NCI-H1694 (cell line): ENCODE measurements at places on chromosomes 4 and X.

DNA sequence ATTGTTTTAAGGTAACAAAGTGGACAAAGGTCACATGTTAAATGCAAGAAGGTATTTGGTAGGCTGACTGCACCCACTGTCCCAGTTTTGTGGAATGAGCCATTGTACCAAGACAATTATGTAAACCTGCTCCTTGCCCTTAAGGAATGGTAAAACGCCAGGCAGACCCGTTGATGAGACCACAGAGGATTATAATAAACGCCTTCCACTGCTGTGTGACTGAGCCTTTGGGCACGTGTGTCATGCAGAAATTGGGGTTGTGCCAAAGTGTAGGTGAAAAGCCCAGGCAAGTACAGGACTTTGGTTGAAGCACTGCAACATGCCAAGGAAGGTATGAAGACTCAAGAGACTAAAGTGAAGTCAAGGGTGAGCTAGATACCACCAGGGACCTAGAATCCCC lies 59.7 kb downstream of the LRRC66 start:
- DNase-seq: no peak

GRCh38 chr4:54659749-54660535 lies 2.2 kb downstream of the KIT start:
- DNase-seq: no peak

DNA sequence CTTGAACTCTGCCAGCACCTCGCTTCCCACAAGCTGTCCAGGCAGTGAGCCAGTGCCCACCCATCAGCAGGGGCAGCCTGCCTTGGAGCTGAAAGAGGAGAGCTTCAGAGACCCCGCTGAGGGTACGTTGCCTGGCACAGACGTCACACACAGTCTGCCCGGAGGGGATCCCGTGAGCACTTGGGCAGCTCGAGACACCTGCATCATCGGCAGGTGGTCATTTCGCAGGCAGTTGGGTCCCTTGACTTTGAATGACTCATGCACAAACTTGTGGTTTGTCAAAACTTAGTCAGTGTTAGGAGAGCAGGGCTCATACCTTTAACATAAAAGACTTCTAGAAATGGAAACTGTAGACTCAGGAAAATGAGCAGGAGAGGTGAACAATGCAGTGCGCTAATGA lies 9.9 kb downstream of the TACC3 start:
- no peak for DNase-seq

- no peak for DNase-seq
These were observed 1.6 kb downstream of the SLC49A3 start for GRCh38 chr4:687048-687970.

DNA sequence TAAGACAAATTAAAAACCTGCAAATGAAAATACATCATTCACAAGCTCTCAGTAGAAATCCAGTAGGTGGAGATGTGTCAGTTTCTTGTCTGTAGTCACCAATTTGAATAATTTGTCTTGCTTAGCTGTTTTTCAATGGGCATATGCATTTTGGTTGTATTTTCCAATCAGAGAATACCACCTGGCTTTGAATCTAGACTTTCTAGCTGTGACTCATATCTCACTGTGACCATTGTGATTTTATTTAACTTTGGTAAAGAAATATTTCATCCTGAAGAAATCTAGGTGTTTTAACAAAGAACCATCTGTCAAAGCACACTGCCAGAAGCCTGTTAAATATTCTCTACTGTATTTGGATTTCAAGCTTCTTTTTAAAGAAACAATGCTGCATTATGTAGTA lies 1650.6 kb upstream of the IGFBP7 start:
- DNase-seq: no peak

GRCh38 chr4:114509340-114509739 lies 89.3 kb upstream of the UGT8 start:
- no peak for DNase-seq

DNA sequence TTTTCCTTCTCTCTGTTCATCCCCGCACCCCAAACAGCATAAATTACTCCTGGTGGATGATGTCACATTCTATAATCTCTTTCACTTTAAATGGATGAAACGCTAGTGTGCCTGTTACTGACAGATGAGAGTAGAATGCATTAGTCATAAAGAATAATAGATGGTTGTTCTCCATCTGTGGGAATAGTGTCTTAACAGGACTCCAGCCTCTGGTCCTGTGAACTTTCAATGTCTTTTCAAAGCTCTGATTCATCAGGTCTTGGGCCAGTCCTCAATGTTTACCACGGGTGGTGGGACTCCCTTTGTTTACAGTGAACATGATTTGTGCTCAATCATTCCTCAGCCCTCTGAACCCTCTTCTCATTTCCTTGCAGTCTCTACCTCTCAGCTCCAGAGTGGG lies 182.6 kb downstream of the GABRB1 start:
- DNase-seq: no peak

DNA sequence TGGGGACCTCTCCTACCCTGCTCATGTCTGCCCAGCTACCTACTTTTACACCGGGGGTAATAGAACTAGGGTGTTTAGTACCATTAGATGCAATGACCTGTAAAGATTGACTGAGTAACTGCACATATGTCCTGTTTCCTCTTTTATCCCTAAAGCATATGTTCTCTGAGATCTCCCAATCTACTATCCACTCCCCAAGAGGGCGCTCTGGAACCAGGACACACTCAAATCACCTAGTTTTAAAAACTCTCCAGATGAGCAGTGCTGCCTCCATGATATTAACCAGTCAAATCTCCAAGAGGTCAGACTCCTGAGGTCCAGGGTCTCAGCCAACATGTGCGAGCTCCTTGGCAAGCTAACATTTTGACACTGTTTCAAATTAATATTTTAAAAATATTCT lies 87.0 kb upstream of the TSPAN5 start:
- no peak for DNase-seq

DNA sequence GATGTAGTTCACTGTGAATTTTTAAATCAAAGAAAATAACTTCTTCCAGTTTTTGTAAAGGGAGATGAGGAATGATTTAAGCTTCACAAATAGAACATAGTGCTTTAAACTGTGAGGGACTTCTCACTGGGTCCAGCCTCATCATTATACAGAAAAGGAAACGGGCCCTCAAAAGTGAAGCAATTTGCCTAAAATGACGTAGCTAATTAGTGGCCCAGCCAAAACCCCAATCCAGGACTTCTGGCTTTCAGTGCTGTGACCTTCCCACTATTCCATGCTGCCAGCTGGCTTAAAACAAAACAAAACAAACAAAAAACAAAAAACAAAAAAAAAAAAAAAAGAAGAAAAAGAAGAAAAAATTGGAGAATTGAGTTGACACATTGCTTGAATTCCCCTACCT lies 45.0 kb upstream of the STOX2 start:
- DNase-seq: no peak

DNA sequence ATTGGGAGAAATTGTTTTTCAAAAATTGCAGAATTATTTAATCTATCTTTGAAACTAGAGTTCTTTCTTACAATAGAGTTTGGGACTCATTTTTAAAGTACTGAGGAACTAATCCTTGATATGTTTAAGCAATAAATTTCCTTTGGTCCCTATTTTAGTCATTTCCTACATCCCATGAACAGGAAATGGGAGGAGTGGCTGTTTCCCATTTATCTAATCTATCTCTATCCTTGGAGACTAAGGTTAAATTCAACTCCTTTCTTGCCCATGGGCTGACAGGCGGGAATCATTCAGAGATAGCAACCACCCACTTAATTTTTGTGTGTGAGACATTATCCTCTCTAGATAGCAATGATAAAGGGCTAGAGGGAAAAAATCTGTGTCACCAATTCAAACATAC lies 131.6 kb upstream of the EMCN start:
- no peak for DNase-seq

GRCh38 chr4:139933104-139933503 lies 220.9 kb downstream of the MAML3 start:
- DNase-seq: no peak

- DNase-seq: no peak
These were observed 36.8 kb downstream of the SRPX2 start for GRCh38 chrX:100680756-100681155.

DNA sequence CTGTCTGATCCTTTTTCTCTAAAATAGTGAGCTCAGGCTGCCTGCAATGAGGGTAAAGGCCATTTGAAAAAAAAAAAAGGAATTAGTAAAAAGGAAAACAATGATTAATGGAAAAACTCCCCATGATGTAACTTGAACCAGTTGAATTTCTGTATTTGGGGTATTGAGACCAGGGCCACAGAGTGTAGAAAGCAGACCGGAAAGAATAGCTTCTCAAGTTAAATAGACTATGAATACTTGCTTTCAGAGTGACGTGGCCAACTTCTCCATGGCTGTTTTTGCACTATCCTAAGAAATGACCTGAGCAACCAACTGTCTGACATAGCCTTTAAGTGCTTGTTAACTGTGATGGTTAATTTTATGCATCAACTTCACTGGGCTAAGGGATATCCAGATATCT lies 222.1 kb upstream of the INTU start:
- no peak for DNase-seq

DNA sequence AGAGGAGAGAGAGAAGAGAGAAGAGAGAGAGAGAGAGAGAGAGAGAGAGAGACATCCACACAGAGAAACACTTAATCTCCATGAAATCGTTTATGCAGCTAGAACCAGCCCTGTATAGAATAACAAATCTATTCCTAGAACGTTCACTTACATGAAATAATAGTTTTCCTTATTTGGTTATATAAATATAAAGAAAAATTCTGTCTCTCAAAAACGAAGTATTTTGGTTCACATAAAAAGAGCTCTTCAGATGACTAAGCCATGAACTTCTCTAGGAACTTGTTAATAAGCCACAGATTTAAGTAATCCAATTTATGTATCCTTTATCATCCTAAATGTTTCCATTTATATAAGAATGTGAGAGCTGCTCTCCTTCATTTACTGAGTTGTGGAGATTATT lies 1315.1 kb upstream of the PCDH7 start:
- no peak for DNase-seq

DNA sequence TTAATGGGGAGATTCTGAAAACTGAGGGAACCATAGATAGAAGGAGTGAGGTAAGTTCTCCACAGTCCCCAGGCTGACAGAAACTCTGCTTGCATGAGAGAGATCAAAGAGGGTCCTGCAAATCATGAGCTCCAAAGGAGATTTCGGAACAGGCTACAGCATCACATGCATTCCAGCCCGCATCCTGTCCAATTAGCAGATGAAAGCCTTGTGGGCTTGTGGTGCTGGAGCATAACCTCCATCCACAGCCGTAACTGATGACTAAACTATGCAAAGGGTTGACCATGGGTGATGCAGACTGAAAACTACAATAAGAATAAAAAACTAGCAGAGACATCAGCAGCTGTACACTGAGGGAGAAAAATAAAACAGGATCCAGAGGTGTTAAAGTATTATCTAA lies 654.5 kb downstream of the TLL1 start:
- no peak for DNase-seq

DNA sequence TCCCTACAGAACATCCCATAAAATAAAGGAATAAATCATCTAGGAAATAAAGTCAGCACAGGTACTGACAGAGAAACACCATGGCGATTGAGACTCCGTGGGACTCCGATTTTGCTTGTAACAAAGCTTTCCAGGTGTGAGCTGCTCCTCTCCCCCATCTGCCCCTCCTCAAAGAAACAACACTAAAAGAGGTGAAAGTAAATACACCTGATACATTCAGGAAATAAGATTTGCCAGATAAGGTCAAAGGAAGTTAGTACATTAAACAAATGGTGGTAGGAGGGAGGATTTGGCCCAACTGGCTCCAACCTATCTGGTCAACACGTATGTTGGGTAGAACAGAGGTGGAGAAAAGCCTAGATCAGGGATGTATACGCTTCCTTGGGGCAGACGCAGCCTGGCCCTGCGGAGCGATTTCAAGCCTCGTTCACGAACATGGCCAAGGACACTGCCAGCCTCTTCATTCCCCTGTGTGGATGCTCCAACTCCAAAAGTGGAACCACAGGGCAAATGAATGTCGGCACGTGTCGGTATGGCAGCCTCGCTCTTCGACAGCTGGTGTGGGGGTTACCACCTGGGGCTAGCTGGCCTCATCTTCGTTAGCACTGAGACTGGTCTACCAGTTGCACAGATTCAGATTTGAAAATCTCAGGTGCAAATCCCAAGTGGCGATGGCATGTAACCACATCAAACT lies 162.5 kb downstream of the AFAP1 start:
- no peak for DNase-seq

DNA sequence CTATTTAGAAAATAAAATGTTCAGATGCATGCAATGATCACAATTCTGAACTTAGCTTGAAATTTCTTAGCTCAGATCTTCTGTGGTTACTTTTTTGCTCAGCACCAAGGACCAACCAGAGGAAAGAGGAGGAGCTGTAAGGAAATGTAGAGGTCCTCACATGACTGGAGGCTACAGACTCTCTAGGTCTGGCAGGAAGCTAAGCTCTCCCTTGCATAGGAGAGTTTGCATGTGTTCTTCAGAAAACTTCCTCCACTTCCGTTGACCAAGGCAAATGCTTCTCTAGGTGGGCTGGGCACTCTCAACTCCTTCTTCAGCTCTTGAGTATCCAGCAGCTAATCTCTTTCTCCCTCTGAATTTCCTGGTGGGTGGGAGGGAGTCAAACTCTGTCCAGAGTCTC lies 119.6 kb downstream of the BTC start:
- DNase-seq: no peak

GRCh38 chr4:147964266-147964880 lies 232.5 kb downstream of the ARHGAP10 start:
- DNase-seq: no peak

DNA sequence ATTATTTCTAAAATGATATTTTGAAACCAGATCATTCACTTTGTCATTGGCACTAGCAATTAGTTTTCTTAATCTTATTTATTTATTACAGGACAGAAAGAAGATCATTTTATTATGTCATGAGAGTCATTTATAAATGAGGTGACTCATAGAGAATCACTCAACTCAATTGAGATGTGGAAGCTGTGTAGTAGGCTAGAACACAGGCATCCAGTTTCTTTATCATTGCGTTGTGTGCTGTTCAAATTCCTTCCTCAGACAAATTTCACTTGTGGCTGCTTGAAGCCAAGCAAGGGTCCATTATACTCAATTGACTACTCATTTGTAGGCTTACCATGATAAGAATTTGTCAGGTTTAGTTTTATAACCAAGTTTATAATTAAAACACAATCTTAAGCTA lies 87.6 kb downstream of the MRPL1 start:
- DNase-seq: no peak

DNA sequence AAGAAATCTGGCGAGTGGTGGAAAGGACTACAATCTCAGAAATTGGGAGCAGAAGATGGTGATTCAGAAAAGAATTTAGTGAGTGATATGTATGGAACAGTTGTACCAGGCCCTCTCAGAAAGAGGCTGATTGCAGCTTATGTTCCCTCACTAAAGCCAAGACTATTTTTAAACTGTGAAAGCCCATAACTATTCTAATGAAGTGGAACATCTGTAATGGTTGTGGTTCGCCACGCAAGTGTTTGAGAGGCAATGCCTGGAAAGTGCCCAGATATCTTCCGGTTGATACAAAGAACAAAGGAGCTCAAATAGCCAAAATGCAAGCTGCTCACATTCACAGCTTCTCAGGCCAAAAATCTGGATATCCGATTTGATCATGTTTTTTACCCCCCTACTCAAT lies 1250.7 kb downstream of the RAPGEF2 start:
- no peak for DNase-seq
